ENCODE measurements at places on chromosomes 16 and 17. TPM values are rescaled to one million over a fixed set of nuclear protein-coding genes. Genes with fewer than 3 reads are reported as not detected.

GPR139 gene
- not detected for total RNA-seq

MPO gene
- total RNA-seq, result not detected

MYL11 gene
- not detected for total RNA-seq

RHBDL1 gene
- total RNA-seq, result 0.98 TPM

CNTD1 gene
- not detected for total RNA-seq

CDRT15 gene
- not detected for total RNA-seq

HCFC1R1 gene
- 27.9 TPM for total RNA-seq

Data from T-helper 1 cell treated with Interleukin-12 subunit alpha and Interleukin-12 subunit beta and Interleukin-4 antibody, amounts not matched to agents 30 ng/mL and 1 ng/mL, for 36 hours (primary cell).